H9 (cell line): ENCODE measurements at places on chromosomes 7 and 10.

GRCh38 chr7:25858200-25858524 lies 293.8 kb upstream of the NFE2L3 start:
- no peak for DNase-seq

DNA sequence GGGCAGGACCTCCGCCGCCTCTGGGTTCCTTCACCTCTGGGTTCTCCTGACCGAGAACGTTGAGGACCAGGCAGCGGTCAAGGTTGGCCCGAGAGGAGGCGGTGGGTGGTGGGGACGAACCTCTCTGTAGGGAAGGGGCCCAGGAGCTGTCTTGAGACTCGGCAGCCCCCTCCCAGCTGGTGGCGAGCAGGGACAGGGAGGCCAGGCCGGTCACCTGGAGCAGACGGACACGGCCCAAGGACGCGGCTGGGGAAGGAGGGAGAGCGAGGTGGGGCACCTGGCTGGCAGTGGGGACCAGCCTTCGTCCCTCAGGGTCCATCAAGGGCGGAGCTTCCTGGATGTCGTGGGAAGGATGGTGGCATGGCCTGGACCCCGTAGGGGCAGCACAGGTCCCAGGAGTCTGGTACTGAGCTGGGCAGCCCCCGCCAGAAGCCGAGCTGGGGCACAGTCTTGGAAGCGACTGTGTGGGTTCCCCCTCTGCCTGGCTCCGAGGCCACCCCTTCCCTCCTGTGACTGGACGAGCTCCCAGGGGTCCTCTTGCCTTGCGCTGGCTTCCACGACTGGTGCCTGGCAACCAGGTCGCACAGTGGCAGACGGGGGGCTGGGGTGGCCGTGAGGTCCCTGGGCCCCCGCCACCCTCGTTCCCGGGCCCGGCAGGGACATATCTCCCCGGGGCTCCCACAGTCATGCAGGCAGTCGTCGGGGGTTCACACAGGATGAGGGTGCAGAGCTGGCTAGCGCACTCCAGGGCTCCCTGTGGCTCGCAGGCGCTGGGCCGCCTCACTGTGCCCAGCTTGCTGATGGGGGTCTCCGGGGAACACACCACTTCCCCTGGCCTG lies 89.9 kb downstream of the DNAJB6 start:
- DNase-seq = no peak

- no peak for DNase-seq
Measured at GRCh38 chr7:115289971-115290370, 368.1 kb downstream of the MDFIC start.

DNA sequence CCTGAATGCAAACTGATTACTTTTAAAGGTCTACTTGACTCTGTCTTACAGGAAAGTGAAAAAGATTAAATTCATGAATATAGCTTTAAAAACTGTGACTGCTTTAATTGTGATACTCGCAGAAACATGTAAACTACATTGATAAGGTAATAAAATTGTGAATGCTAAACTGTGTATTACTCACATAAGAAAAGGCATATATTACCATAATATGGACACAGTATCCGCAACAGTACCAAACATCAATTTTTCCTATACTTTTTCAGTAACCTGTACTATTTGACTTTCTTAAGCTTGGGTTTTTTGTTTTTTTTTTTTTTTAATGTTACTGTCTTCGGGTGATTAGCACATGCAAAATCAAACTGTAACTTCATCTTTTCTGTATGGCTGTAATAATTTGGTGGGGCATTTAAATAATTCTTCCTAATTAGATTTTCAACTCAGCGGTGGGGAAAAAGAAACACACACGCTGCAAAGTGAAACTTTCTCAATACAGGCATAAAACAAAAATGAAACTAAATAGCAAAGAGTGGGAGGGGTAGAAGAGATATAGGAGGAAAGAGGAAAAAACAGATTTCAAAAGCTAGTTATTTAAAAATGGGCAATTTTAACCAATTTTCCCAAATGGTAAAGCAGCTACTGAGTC lies 23.2 kb downstream of the NT5C3A start:
- DNase-seq = no peak

GRCh38 chr10:55287346-55287745 lies 486.3 kb upstream of the PCDH15 start:
- DNase-seq = no peak

DNA sequence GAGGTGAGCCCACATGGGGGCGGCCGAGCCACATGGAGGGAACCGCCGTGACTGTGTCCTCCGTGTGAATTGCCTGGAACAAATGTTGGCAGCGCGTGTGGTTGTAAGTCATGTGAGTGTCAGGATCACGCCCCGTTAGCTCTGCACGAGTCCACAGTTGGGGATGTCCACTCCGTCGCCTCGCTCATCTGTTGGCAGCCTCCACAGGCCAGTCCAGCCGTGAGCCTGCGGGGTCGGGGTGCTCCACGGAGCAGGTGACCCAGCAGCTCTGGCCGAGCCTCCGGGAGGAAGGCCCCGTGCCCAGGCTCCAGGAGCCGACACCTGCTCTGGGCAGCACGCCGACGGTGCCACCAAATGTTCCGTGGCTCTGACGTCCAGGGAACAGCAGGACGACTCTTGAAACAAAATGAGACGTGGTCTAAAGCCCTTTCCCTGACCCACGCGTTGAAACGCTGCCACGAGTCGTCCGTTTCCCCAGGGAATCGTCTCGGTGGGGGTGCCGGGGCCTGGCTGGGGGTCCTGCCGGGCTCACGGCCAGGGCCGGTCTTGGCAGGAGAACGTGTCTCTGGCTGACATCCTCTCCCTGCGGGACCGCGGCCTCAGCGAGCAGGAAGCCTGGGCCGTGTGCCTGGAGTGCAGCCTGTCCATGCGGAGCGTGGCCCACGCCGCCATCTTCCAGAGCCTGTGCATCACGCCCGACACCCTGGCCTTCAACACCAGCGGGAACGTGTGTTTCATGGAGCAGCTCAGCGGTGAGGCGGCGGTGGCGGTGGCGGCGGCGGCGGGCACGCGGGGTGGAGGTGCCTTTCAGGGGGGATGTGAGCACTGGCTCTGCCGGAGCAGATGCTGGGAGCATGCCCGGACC lies 7.0 kb downstream of the KNDC1 start:
- DNase-seq = no peak

- no peak for DNase-seq
Measured at GRCh38 chr10:131777921-131778320, 122.9 kb upstream of the PPP2R2D start.

GRCh38 chr10:24133835-24134234 lies 75.1 kb upstream of the KIAA1217 start:
- no peak for DNase-seq

DNA sequence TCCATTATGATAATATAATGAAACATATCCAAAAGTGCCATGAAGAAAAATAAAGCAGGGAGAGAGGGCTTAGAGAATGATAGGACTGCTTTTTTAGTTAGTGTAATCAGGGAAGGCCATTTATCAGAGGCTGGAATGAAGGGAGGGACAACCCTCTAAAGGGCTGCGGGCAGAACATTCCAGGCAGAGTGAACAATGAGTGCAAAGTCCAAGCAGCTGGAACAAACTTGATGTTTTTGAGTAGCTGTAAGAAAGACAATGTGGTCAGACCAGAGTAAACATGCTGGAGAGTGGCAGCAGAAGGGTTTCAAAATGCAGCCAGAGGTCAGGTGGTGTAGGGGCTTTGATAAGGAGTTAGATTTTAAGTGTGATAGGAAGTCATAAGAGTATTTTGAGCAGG lies 65.6 kb upstream of the CCDC6 start:
- no peak for DNase-seq

GRCh38 chr10:71864911-71865361 lies 13.9 kb upstream of the PSAP start:
- DNase-seq = no peak

DNA sequence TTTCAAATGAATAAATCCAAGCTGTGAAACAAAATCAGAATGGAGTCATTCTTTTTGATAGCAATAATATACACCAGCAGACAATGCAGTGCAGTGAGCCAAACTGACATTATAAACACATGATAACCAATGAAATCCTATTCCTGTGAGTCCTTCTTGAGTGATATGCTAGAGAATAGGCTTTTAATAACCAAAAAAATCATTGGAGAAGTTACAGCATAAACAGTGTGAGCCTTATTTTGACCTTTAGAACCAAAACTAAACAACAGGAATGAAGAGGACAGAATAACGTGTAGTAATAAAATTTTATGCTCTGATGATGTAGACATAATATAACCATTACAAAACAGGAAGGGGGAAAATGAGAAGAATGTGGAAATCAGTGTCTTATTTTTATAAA lies 8.7 kb downstream of the HUS1 start:
- DNase-seq = no peak

DNA sequence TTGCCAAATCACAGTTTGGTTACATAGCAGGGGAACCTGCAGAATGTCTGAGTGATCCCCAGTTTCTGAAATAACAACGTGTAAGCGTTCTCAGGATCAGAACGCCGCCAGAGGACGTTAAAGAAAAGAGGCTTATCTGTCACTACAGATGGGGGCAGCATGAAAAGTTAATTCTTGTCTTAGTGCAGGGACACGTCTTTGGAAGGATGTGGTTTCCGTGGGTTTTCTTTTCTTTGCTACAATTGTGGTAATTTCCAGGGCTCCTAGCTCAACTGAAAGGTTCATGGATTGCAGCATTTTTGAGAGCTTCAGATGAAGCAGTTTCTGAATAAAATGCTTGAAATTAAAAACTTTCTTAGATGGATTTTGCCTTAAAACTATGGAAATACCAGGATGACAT lies 106.6 kb downstream of the PRKCQ start:
- DNase-seq = no peak

DNA sequence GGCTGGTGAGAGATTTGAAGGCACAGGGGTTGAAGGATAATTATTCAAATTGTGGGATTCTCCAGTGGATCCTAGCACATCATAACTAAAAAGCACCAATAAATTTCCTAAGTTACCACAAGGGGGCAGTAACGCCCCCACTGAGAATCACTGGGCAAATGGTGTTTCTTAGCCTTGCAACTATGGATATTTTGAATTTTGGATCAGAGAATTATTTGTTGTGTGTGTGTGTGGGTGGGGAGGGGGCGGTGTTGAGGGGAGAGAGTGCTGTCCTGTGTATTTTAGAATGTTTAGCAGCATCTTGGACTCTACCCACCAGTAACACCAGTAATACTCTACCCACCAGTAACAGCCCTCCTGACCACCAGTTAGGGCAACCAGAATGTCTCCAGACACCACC lies 63.3 kb upstream of the PRKG1 start:
- DNase-seq = no peak

DNA sequence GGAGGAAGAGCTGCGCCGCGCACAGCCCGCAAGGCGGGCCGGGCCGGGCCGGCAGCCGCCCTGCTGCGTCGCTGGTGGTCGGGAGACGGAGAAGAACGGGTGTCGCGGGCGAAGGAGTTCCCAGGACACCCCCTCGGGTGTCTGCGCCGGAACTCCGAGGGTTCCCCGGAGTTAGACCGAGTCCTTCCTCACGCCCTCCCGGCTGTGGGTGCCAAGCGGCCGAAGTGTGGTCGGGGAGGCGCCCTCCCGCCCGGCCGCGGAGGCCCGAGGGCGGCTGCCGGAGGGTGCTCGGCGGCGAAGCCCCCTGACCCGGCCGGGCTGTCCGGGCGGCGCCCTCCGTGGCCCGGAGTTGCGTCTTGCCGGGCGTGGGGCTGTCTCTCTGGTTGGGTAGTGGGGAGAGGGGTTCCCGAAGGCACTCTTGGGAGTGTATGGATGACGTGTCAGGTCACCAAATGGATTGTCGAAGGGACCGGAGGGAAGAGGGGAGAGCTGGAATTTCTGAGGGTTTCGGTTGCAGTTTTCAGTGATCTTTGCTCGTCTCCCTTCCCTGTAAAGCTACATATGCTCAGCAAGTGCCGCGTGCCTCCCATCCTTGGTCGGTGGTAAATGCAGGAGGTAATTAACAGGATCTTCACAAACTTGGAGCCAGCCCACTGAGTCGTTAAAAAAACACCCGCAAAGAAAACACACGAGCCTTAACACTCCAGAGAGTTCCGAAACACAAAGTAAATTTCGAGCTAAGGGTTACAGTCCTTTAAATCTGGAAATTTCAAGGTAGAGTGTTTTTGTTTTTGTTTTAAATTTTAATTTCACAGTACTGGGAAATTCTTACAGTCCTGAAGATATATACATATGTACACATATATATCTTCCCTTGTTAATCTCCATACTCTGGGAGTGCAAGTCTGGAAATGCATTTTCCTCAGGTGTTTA lies 871 bp downstream of the ST7 start:
- peak; percentile 74 for DNase-seq

- DNase-seq = no peak
Measured at GRCh38 chr7:13702251-13702650, 287.2 kb downstream of the ETV1 start.

GRCh38 chr10:130263289-130263688 lies 127.1 kb downstream of the GLRX3 start:
- no peak for DNase-seq

DNA sequence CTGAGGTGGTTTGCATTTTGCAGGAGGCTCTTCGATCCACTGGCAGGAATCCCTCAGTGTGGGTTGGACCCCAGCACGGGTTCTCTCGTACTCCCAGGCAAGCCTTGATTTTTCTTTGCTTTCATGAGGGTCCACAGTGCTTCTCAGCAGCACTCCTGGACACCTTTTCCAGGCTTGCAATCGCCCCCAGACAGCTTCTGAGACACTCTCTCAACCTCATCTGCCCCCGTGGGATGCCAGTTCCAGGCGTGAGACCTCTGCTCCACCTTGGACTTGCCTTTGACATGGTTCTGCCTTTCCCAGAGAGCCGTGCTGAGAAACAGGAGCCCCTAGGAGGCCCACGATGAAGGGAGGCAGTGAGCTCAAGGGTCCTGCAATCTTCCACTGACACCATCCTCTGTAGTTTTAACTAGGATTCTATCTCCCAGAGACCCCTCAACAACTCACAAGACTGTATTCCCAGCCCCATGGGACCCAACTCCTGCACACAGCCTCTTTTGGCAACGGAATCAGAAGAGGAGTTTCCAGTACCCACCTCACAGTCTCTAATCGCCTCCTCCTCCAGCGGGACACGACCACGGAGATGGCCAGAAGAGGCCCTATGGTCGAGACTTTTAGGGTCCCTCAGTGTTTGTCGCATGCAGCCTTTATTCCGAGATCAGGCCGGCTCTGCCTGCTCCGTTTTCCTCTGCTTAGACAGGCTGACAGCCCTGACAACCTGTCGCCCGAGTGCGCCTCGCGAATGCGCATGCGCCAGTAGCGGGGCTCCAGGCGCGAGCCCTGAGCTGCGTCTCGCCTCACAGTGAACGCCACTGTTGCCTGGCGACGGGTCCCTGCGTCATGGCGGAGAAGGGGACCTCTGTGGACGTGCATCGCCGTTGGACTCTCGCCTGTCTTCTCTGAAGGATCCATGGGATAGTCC lies 26.0 kb upstream of the ZNF273 start:
- peak; percentile 27 for DNase-seq

DNA sequence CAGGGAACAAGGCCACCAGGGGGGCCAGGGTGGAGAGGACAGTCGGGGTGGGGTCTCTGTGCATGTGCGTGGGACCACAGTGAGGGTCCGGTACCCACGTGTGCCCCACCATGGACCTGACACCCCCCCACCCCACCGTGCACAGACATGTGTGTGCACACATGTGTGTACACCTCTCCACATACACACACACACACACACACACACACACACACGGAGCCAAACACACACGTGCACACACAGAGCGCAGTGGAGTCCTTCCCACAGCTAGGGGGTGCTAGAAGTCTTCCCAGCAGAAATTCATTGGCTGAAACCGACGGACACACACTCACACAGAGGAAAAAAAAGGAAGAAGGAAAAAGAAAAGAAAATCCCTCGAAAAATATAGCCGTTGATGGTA lies 42.8 kb upstream of the GNA12 start:
- DNase-seq = peak; percentile 77
